ENCODE measurements at places on chromosomes 16 and 17. TPM values are rescaled to one million over a fixed set of nuclear protein-coding genes. Genes with fewer than 3 reads are reported as not detected.

The ALDH3A1 gene
- not detected for total RNA-seq

GRCh38 chr16:23397464-23397863 lies 55.5 kb downstream of the COG7 start:
- DNase-seq, result no peak

The DNAAF8 gene
- total RNA-seq, result 0.68 TPM

The GGA3 gene
- total RNA-seq, result 32.5 TPM

DNA sequence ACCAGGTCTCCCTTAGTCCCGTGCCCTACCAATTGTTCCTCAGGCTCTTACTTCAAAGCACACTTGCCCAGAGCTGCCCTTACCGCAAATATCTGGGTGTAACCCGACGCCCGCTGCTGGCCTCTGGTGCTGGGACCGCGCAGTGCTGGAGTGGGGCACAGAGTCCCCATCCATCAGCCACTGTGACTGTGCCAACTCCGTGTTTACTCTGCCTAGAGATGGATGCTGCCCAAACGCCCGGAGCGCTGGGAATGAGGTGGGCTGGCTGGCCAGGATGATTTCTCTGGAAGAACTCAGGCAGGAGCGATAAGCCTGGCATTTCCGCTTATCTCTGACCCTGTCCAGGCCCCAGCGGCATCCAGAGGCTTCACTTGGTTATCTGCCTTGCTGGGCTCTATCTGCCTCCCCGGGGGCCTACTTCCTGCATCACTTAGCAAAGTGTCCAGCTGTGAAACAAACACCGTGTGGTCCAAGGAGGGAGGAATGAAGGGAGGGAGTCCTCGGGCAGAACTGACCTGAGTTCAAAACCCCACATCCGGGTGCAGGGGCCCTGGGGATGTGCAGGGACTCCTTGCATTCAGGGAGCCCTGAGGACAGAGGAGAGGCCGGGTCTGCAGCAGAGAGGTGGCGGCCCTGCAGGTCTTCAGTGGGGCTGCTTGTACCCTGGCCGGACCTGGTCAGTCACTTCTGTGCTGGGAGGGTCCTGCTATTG lies 9.4 kb upstream of the MYLK3 start:
- no peak for DNase-seq

The SRCIN1 gene
- total RNA-seq, result not detected

- DNase-seq, result no peak
These were observed 101.5 kb upstream of the IRX6 start for GRCh38 chr16:55222486-55222885.
